ENCODE measurements at places on chromosomes 1 and 21.

DNA sequence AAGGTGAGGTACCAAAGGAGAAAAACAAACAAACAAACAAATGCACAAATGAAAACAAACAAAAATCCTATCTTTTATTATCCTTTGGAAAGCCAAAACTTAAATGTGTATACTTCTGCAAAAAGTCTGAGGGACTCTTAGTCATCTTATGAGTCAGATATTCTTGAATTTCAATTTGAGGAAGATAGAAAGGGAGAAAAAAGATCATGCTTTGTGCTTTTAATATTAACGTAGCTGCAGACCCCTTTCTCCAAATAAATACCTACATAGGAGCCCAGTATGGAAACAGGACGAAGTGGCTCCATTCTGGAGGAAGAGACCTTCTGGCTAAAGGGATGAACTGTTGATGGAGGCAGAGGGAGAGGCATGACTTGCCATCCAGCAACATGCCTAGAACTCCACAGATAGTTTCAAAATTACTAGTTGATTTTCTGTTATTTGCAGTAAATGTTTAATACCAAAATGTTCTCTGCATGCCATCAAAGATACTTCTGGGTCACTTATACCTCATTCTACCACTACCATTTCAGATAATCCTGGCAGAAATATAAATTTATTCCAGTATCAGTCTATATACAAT is 25.4 kb downstream of the NUP210L start:
- no peak overlapping the region for H3K4me3 ChIP-seq
- H3K27ac ChIP-seq, result no peak overlapping the region
- no peak for DNase-seq
- no peaks in the 10 kb centered on the region for H3K4me1 ChIP-seq

DNA sequence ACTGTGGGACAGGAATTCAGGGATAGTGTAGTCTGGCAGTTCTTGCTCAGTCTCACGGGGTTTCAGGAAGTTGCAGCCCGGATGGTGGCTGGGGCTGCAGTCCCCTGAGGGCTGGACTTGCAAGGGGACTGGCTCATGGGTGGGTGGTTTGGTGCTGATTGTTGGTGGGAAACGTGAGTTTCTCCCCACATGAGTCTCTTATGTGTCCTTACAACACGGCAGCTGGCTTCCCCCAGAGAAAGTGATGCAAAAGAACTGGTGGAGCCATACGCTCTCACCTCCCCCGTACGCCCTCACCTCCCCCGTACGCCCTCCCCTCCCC is 64.9 kb downstream of the EVA1C start:
- H3K27ac ChIP-seq, result no peak overlapping the region
- H3K27me3 ChIP-seq, result no peaks in the 10 kb centered on the region
- no peaks in the 10 kb centered on the region for H3K4me1 ChIP-seq
- H3K4me3 ChIP-seq, result no peak overlapping the region
- DNase-seq, result no peak

GRCh38 chr1:157969697-157970485 is 23.6 kb upstream of the KIRREL1 start:
- DNase-seq, result no peak
- peaks cover 9% of the 10 kb centered on the region for H3K4me1 ChIP-seq
- no peaks in the 10 kb centered on the region for H3K36me3 ChIP-seq
- no peak overlapping the region for H3K4me3 ChIP-seq
- peaks cover 6% of the 10 kb centered on the region for H3K27me3 ChIP-seq

- DNase-seq, result no peak
- H3K4me3 ChIP-seq, result no peak overlapping the region
- H3K27me3 ChIP-seq, result no peaks in the 10 kb centered on the region
- no peak overlapping the region for H3K27ac ChIP-seq
- no peaks in the 10 kb centered on the region for H3K36me3 ChIP-seq
Measured at GRCh38 chr1:186194107-186194756, 180.8 kb downstream of the TPR start.

- no peak overlapping the region for H3K4me3 ChIP-seq
- H3K27me3 ChIP-seq, result no peaks in the 10 kb centered on the region
- H3K4me1 ChIP-seq, result peaks cover 4% of the 10 kb centered on the region
- H3K36me3 ChIP-seq, result no peaks in the 10 kb centered on the region
- no peak for DNase-seq
Measured at GRCh38 chr1:84763912-84764680, 73.8 kb upstream of the SSX2IP start.

DNA sequence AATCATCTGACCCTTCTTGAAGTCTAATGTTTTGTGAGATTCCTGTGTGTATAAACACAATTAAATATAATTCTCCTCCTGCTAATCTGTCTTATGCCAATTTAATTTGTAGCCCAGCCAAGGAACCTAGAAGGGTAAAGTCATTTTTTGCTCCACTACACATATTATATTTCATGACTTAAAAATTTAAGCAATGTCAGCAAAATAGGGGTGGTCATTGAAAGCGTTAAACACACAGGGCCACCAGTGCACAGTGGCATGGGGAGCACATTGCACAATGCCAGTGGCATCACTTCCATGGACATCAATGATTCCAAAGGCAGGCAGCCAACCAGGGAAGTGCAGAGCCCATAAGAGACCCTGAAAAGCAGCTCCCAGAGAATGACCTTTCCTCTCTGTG is 166.1 kb downstream of the AJAP1 start:
- H3K4me3 ChIP-seq, result no peak overlapping the region
- no peak overlapping the region for H3K27ac ChIP-seq
- no peaks in the 10 kb centered on the region for H3K36me3 ChIP-seq

- no peak for DNase-seq
- no peaks in the 10 kb centered on the region for H3K4me1 ChIP-seq
- H3K27ac ChIP-seq, result no peak overlapping the region
- no peak overlapping the region for H3K4me3 ChIP-seq
Measured at GRCh38 chr1:9211291-9211811, 23.2 kb upstream of the H6PD start.

DNA sequence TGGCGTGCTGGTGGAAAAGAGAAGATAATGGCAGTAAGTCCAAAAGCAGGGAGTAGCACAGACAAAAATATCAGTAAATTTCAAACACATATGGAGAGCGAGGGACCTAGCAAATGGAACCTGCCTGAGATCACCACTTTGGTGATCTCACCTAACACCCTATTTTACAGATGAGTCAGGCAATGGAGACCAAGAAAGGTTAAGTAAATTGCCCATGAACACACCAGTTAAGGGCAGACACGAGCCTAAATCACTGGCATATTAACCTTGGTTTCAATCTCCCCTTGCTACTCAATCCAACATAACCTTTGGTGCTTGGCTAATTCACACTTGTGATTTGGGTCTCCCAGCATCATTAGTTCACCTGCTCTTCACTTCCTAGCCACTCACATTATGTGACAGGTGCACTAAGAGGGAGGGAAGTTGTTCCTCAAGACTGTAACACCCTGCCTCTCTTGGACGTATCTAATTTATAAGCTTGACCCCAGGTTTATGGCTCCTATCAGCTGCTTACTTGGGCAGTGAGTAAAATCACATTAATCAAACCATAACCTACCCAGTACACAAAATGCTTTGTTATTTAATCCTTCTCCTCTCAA is 11.5 kb downstream of the ZNF697 start:
- H3K4me3 ChIP-seq, result no peak overlapping the region
- no peaks in the 10 kb centered on the region for H3K4me1 ChIP-seq
- no peaks in the 10 kb centered on the region for H3K36me3 ChIP-seq
- no peak overlapping the region for H3K27ac ChIP-seq
- DNase-seq, result no peak

Measured in tibial artery (tissue), 4 donors.